Epithelial cell of esophagus (primary cell): ENCODE measurements at places on chromosomes 4 and X.
A peak's percentile ranks its signal among the peaks of the same experiment; 100 is the strongest.

DNA sequence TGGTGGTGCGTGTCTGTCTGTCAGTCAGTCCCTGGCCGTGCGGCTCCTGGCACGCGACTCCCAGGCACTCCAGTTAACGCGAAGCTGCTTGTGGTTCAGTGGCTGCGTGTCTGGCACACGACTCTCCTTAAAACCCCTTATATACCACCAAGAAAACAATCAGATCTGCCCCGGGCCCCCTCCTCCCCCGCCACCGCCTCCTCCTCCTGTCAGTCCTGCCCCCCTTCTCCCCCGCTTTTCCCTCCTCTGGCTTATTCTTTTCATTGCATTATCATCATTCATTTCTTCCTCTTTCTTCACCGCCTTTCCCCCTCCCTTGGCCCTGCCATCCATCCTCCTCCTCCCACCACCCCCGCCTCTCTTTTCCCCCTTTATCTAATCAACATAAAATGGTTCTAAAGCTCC is at the start of gene NEUROG2:
NEUROG2 (minus strand) TSS at position 115 of the 405 bp plus-strand sequence. CDS start 705 bp downstream, outside the sequence.
- DNase-seq: no peak

DNA sequence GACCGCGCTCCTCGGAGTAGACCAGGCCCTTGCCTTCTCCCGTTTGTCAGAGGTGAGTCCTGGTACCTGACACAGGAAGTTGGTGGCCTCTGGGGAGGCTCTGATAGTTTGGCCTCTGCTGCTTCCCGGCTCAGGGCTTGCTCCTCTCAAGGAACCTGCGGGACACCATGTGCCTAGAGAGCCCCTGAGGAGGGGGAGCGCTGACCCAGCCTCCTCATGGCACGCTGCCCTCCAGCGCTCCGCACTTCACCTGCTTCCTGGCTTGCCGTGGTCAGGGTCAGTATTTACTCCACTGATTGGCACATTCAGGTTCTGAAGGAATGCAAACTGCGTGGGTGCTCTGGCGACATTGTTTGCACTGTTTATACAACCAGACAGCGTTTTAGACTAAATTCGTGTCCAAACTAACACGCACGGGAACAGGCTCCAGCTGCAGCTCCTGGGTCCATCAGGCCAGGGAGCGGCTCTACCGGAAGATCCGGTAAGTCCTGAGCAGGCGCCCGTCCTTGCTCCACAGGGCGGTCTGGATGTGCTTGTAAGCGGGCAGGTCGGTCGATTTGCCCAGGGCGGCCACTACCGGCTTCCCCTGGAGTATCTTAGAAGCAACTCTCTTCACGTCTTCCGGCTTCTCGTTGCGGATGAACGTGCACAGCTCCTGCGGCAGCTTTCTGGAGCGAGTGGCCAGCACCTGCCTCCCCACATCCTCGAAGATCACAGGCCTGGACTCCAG is 121.6 kb upstream of the GRID2 start:
- DNase-seq: no peak

- no peak for DNase-seq
Measured at GRCh38 chr4:143667461-143667860, 33.0 kb downstream of the FREM3 start.

GRCh38 chrX:110301194-110301593 is 16.7 kb downstream of the AMMECR1 start:
- DNase-seq: no peak

DNA sequence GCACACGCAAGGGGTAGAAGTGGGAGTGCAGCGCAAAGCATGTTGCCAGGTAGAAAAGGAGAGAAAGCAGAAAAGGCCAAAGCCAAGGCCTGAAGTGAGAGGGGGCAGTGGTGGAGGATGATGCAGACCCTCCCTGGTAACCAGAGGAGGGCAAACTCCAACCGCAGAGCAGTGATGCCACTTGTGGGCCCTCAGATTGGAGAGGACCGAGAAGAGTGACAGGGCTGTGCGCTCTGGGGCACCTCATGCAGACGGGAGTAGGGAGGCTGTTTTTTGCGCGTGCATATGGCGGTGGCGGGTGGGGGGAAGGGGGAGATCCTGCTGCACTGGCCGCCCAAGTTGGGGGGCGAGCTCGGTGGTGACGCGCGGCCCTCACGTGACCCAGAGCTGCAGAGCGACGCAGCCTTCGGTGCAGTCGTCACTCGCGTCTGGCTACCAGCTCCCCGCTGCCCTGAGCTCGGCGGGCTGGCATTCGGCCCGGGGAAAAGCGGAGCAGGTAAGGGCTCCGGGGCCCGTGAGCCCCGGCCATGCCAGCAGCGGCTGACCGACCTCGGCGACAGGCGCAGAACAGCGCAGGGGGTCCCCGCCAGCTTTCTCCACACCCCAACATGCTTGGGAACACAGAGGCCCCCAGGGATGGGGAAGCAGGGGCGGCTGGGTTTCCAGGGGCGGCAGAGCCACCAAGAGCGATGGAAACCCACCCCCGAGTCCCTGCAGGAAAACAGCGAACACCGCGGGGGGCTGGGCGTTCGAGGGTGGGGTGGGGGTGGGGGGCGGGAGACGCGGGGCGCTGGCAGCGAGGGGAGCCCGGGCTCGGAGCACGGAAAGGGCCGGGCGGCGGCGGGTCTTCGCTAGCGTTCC is at the start of gene BEX3:
BEX3 (plus strand) TSS at position 421 of the 861 bp plus-strand sequence. CDS start 984 bp downstream, outside the sequence.
- DNase-seq: peak; percentile 17

GRCh38 chr4:83440148-83440814 is 15.3 kb downstream of the HELQ start:
- DNase-seq: no peak

DNA sequence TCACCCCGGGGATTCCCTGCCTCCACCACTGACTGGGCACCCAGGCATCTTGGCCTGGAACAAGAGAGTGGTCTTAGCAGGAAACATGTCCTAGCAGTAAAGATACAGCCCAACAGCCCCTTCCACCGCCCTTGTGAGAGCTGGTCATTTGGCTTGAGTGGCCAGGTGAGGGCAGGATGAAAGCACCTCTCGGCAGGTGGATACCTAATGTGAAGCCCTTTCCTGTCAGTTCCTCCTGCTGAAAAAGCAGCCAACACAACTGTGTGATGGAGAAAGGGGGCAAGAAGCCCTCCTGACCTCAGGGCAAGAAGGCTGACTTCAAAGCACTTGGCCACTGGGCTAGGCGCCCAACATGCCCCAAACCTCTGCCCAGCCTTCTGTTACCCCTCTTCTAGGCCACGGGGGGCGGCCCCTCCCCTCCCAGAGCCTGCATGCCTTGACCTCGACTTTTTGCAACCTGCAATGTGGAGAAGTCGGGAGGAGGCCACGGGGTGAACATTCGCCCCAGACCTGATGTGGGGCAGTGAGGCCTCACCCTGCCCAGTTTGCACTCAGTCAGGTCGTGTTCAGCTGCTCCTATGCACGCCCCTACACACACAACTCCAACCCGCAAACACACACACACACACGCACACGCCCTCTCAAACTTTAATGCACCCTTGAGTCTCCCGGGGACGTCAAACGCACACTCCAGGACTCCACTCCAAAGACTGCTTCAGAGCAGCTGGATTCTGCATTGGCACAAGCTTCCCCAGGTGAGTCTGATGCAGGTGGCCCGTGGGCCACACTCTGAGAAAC is 1.1 kb downstream of the LGI2 start:
- DNase-seq: no peak

DNA sequence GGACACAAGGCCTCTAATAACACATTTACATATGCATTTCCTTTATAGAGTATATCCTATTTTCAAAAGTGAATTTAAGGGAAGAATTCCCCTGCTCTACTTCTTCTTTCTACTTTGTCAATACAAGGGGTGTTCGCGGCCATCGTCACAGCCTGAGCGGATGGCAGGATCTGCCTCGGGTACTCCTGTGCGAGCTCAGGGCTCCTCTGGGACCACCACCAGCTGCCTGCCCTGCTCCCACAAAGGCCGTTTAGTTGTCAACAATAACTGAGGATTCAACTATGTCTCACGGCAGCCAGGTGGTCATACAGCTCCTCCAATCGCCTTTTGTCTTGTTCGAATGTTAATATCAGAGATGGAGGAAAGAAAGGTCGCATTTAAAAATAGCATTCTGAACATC is 228.2 kb upstream of the TENM3 start:
- DNase-seq: no peak

- DNase-seq: no peak
Measured at GRCh38 chrX:46754586-46755061, 4.3 kb downstream of the SLC9A7 start.
